T-helper 9 cell (primary cell): ENCODE measurements at places on chromosomes 7 and 10.
A peak's percentile ranks its signal among the peaks of the same experiment; 100 is the strongest.

GRCh38 chr7:101625031-101625791, 3.9 kb downstream of the MYL10 start:
- DNase-seq: no peak

DNA sequence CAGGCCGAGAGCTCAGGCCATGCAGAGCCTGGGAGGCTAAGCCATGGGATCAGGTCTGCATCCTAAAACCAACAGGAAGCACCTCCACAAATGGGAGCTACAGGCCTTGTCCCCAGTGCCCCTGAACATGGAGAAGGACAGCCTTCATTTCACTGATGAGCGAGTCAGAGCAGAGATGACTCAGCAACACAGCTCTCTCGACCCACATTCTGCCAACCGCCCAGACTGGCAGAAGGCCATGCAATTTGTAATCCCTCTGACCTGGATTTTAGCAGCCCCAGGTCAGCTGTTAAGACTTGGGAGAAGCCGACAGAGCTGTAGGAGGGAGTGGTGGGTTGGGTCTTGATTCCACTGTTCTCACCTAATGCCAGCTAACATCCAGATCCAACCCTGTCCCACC, 25.5 kb downstream of the VOPP1 start:
- no peak for DNase-seq

- no peak for DNase-seq
Observed at GRCh38 chr10:82136103-82136502, 261.1 kb downstream of the NRG3 start.

DNA sequence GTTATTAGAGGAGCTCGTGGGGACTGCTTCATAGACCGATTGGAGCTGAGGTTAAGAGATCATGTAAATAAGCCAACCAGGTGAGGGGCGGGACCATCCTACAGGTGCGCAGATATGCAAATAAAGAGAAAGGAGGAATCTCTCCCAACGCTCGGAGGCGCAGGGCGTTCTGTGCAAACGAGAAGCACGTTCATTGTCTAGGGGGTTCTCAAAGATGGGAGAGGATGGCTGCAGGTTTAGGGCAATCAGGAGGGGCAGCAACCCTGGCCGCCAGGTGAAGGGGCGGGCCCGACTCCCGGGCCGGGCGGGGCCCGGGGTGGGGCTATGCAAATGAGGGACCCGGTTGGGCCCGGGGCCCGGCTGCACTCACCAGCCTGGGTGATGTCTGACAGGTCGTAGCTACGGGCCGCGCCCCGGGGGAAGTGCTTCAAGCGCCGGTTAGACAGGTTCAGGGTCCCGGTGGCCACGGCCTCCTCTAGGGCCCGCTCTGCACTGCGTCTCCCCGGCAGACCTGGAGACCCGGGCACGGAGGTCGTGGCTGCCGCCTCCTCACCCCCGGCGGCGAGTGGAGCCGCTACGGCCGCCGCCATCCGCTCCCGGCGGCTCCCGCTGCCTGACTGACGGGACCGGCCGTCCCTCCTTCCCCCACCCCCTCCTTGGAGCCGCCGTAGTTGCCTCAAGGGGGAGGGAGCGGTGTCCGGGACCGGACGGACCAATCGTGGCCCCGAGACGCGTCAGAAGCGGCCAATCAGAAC, at the start of gene LRCH4:
LRCH4 (minus strand) TSS at position 619 of the 755 bp plus-strand sequence; CDS start at position 590, 29 bp downstream.
- peak; percentile 64 for DNase-seq

DNA sequence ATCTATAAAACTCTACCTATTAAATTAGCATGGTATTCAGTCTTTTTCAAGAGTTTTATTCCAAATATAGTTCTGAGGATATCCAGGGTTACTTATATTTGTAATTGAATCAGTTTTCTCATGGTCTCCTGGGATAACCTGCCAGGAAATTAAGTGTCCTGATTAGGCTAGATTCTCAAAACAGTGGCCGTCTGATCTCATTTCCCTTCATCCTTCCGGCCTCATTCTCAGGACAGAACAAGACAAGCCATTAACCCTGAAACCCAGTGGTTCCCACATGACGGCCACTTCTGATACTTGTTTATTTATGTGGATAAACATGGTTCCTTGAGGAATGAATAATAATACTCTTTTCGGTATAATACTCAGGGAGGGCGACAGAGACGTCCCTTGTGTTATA, 417.6 kb upstream of the POT1 start:
- DNase-seq: no peak

GRCh38 chr7:80206763-80207162, 72.1 kb downstream of the GNAI1 start:
- no peak for DNase-seq

- no peak for DNase-seq
Observed at GRCh38 chr10:106775127-106775526, 389.4 kb downstream of the SORCS1 start.

DNA sequence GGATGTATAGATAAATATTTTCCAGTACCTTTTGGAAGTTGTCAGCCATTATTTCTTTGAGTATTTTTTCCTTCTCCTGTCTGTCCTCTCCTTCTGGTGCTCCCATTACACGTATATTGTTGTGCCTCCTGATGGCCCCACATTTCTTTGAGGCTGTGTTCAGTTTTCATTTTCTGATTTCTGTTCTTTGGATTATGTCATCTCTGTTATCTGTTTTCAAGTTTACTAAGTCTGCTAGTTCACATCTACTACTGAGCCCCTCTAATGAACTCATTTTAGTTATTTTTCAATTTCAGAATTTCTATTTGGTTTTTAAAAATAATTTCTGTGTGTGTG, 16.3 kb downstream of the RBM33 start:
- no peak for DNase-seq

- DNase-seq: no peak
Observed at GRCh38 chr7:103833401-103833800, 156.1 kb downstream of the RELN start.

DNA sequence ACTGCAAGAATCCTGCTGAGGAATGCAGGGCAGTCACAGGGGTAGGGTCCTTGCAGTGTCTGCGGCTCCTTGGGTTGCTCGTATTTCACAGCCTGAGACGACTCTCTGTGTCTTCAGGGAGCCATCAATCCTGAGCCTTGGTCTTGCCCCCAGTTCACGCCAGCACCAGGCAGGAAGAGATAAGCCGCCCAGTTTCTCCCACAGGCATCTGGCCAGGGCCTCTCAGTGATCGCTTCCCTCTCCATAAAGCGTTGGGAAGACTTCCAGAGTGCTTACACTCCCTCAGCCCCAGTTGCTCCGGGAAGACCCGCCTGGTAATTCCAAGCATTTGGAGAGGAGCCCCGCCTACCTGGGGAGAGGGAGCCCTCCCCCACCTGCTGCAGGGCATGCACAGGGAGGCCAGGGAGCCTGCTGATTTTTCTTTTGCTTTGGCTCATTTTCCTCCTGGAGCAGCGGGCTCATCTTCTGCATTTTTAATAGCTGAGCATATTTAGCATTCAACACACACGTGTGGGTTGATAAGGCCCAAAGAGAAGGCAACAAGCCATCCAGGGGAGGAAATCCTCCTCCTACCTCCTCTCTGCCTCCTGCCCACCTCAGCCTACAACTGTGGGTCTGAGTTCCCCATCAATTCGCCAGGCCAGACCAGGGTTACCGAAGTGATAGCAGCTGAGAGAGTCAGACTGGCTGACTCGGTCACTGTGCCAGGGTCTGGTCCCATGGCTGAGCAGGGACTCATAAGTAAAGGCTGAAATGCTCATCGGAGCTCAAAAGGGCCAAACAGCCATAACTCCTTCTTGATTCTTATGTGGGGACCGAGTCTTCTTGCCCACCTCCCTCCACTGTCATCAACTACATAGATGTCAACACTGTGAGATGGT, 74.4 kb upstream of the EFCAB10 start:
- DNase-seq: no peak

- DNase-seq: no peak
Observed at GRCh38 chr10:42488416-42488815, 150.0 kb downstream of the ZNF33B start.

GRCh38 chr10:114207349-114207748, 28.2 kb downstream of the TDRD1 start:
- no peak for DNase-seq
